Esophagus squamous epithelium (tissue), 5 donors: ENCODE measurements at places on chromosomes 13 and 19.

- H3K27me3 ChIP-seq = no peaks in the 10 kb centered on the region
- no peaks in the 10 kb centered on the region for H3K36me3 ChIP-seq
- no peak for DNase-seq
- H3K27ac ChIP-seq = no peak overlapping the region
Observed at GRCh38 chr13:114194853-114195252, 15.8 kb downstream of the CFAP97D2 start.

DNA sequence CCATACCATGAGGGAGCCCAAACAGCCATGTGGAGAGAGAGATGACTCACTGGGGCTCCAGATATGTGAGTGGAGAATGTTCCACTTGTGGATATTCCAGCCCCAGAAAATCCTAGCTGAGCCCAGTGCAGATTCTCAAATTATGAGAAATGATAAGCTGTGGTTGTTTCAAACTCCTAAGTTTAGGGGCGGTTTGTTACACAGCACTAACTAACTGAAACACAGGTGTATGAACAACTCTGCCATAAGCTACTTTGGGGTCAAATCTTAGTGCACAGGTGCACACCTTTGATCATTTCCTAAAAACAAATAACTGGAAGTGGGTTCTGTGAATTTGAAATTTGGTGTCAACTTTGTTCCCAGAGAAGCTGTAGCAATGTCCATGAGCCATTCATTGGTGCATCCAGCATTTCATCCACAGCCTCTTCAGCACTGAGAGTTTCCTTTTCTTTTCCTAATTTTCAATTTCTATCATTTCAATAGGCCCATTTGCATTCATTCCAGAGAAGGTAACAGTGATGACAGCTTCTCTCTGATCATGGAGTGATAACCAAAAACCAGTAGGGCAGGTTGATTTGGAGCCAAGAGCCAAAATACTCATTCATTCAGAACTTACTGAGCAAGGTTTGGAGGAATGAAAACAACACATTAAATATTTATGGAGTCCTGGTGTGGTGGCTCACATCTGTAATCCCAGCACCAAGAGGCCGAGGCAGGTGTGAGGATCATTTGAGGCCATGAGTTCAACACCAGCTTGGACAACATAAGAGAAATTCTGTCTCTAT is 8.8 kb upstream of the CLPP start:
- no peak overlapping the region for H3K4me3 ChIP-seq
- no peak for DNase-seq
- H3K27ac ChIP-seq = peak overlapping the region; percentile 6
- no peaks in the 10 kb centered on the region for H3K27me3 ChIP-seq

DNA sequence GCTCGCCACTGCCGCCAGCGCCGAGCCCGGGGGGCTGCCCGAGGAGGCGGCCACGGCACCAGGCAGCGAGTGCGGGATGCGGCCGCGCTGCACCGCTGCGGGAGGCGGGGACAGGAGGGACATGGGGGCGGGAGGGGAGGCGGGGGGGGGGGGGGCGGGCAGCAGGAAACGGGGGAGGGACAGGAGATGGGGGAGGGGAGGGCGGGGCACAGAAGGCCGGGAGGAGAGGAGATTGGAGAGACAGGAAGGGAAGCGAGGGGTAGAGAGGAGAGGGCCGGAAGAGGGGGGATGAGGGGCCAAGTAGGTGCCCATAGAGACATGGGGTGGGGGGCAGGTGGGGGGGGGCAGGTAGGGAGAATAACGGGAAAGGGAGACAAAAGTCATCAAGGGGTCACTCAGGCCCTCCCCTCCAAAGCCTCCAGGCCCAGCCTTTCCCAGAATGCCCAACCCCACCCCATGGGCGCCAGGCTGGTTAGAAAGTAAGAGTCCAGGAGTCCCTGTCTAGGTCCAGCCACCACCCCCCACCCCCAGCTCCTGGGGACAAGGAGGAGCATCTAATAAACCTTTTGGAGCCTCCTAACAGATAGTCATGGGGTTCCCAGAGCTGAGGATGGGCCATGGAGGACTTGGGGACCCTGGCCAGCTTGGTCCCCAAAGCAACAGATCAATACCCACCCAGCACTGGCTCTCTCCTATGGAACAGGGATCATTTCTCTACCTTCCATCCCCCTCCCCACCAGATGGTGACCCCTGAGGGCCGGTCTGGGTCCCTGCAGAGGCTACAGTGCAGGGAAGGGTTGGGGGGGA is 9.5 kb downstream of the NR2F6 start:
- H3K27ac ChIP-seq = peak overlapping the region; percentile 89
- DNase-seq = no peak
- H3K4me3 ChIP-seq = peak overlapping the region; percentile 80
- no peaks in the 10 kb centered on the region for H3K27me3 ChIP-seq
- peaks cover 13% of the 10 kb centered on the region for H3K4me1 ChIP-seq

- H3K36me3 ChIP-seq = no peaks in the 10 kb centered on the region
- H3K4me3 ChIP-seq = no peak overlapping the region
- H3K27me3 ChIP-seq = no peaks in the 10 kb centered on the region
- H3K4me1 ChIP-seq = no peaks in the 10 kb centered on the region
Observed at GRCh38 chr19:3923912-3924311, 9.0 kb upstream of the NMRK2 start.

- no peaks in the 10 kb centered on the region for H3K4me1 ChIP-seq
- peak overlapping the region; percentile 45 for H3K27ac ChIP-seq
- no peaks in the 10 kb centered on the region for H3K36me3 ChIP-seq
- H3K27me3 ChIP-seq = no peaks in the 10 kb centered on the region
Observed at GRCh38 chr13:97076898-97077297, 82.6 kb upstream of the OXGR1 start.

GRCh38 chr19:17647071-17648020 is 40.8 kb downstream of the UNC13A start:
- no peak overlapping the region for H3K4me3 ChIP-seq
- H3K36me3 ChIP-seq = no peaks in the 10 kb centered on the region
- DNase-seq = no peak
- H3K4me1 ChIP-seq = no peaks in the 10 kb centered on the region
- H3K27me3 ChIP-seq = no peaks in the 10 kb centered on the region
